B cell (primary cell): ENCODE measurements at places on chromosomes 13 and 19.
A peak's percentile ranks its signal among the peaks of the same experiment; 100 is the strongest.

- H3K27ac ChIP-seq: no peak overlapping the region
- no peaks in the 10 kb centered on the region for H3K27me3 ChIP-seq
- peaks cover 7% of the 10 kb centered on the region for H3K36me3 ChIP-seq
- DNase-seq: no peak
- H3K4me1 ChIP-seq: peaks cover 7% of the 10 kb centered on the region
- no peak overlapping the region for H3K4me3 ChIP-seq
These were observed 27.9 kb upstream of the EEF1AKMT1 start for GRCh38 chr13:20801707-20802106.

GRCh38 chr19:58385313-58385890 lies 1.7 kb upstream of the RPS5 start:
- peaks cover 39% of the 10 kb centered on the region for H3K4me1 ChIP-seq
- DNase-seq: no peak
- no peaks in the 10 kb centered on the region for H3K27me3 ChIP-seq
- peak overlapping the region; percentile 94 for H3K27ac ChIP-seq

DNA sequence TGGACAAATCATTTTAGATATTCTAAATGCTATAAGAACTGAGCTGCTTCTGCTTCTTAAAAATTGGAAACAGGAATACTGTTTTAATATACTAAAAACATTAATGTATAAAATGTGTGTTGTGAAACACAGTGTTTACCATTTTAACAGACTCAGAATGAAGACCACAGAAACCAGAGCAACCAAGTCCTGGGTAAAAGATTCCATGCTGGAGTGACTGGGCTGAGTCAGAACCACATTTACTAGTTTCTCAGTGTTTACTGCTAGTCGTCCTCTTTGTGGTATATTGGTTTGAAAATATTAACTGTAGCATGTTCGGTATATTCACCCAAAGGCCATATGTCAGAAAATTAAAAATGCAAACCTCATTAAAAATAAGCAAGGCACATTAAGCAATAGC lies 31.9 kb downstream of the ANKRD10 start:
- H3K36me3 ChIP-seq: no peaks in the 10 kb centered on the region
- H3K27me3 ChIP-seq: no peaks in the 10 kb centered on the region
- no peaks in the 10 kb centered on the region for H3K4me1 ChIP-seq
- no peak overlapping the region for H3K4me3 ChIP-seq

DNA sequence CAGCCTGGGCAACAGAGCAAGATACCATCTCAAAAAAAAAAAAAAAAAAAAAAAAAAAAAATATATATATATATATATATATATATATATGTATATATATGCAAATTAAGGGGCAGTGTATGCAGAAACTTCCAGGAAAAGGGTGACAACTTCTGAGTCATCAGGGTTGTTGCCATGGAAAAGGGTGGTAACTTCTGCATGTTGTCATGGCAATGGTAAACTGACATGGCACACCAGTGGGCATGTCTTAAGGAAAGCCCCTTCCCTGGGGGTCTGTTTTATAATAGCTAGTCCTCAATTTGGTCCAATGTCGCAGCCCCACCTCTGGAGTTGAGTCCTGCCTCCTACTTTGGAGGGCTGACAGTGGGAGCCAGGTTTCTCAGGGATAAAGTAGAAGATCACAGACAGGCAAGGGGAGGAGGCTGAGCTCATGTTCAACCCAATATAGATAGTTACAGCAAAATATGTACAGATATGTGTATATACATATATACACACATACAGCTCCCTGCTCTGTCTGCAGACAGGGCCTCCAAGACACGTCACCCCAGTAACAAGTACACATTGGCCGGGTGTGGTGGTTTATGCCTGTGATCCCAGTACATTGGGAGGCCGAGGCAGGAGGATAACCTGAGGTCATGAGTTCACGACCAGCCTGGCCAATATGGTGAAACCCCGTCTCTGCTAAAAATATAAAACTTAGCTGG lies 7.2 kb upstream of the FCHO1 start:
- peaks cover 51% of the 10 kb centered on the region for H3K4me1 ChIP-seq
- no peak overlapping the region for H3K27ac ChIP-seq
- no peaks in the 10 kb centered on the region for H3K36me3 ChIP-seq
- DNase-seq: peak; percentile 48

- peak overlapping the region; percentile 25 for H3K4me3 ChIP-seq
- peaks cover 14% of the 10 kb centered on the region for H3K27me3 ChIP-seq
- DNase-seq: peak; percentile 55
- peaks cover 6% of the 10 kb centered on the region for H3K4me1 ChIP-seq
These were observed 14.5 kb downstream of the PPFIA3 start for GRCh38 chr19:49133621-49134454.

DNA sequence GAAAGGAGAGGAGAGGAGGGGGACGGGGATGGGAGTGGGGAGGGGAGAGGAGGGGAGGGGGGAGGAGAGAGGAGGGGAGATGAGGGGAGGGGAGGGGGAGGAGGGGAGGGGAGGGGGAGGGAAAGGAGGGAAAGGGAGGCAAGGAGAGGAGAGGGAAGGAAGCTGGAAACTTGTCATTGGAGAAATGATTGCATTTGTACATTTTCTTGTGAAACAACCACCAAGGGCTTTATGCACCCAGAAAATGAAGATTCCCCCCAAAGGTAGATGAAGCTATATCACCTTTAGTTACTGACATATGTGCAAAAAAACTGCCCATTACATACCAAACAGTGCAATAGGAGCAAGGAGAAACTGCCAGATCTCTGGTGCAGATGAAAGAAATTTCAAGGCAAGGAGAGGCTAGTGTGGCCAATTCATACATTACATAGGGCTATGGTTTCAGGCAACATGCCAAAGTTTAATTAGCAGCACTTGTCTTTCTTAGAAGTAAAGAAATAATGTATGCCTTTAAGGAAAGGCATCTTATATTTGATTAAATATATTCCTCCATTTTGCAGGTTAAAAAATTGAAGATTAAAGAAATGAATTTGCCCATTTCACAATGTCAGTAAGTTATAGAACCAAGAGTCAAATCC lies 49.5 kb upstream of the STK24 start:
- H3K27ac ChIP-seq: no peak overlapping the region
- H3K36me3 ChIP-seq: no peaks in the 10 kb centered on the region
- H3K4me3 ChIP-seq: no peak overlapping the region
- no peaks in the 10 kb centered on the region for H3K4me1 ChIP-seq
- no peak for DNase-seq
- no peaks in the 10 kb centered on the region for H3K27me3 ChIP-seq

DNA sequence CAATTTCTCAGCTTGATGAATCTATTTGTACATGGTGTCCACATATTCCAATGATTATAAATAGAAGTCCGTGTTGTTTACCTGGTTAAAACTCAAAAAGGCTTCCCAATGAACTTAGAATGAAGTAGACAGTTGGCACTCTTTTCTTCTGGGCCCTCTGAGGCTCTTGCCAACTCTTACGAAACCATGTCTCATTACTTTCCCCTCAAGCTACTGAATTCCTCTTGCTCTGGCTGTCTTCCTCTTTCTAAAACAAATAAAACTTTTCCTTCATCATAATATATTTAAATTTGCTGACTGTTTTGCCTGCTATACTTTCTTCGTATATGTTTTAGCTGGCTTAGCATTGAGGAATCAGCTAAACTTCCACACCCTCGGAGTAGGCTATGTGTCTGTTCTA lies 139.7 kb downstream of the SLITRK6 start:
- no peak overlapping the region for H3K4me3 ChIP-seq
- H3K36me3 ChIP-seq: no peaks in the 10 kb centered on the region
- H3K27ac ChIP-seq: no peak overlapping the region
- no peaks in the 10 kb centered on the region for H3K27me3 ChIP-seq
- no peak for DNase-seq

- no peaks in the 10 kb centered on the region for H3K36me3 ChIP-seq
- H3K27me3 ChIP-seq: no peaks in the 10 kb centered on the region
- DNase-seq: no peak
- peaks cover 35% of the 10 kb centered on the region for H3K4me1 ChIP-seq
These were observed 2.7 kb downstream of the PROSER1 start for GRCh38 chr13:39035204-39035603.

DNA sequence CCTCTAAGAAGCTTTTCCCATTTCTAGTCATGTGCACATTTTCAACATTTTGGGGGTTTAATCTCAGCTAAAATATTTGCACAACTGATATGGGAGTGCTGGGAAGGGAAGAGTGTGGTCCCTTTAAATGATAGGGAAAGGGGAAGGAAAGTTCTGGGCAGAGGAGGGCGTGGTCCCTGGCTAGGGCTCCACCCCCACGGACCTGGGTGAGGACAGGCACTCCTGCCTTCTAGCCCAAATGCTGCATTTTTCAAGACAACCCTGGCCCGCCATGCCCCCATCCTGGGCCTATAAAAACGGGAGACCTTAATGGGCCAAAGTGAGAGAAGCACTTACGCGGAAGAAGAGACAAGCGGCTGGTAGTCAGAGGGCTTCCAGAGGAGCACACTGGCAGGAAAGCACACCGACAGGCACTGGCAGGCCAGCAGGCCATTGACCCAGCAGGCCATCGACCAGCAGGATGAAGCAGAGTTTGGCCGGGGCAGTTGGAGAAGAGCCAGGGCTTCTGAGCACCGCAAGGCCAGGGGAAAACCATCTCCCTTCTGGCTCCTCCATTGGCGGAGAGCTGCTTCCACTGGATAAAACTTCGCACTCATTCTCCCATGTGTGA lies 266.7 kb downstream of the SPRY2 start:
- H3K27me3 ChIP-seq: no peaks in the 10 kb centered on the region
- DNase-seq: no peak
- H3K4me3 ChIP-seq: no peak overlapping the region
- H3K36me3 ChIP-seq: no peaks in the 10 kb centered on the region
- H3K4me1 ChIP-seq: no peaks in the 10 kb centered on the region
- no peak overlapping the region for H3K27ac ChIP-seq

- H3K36me3 ChIP-seq: no peaks in the 10 kb centered on the region
- no peak overlapping the region for H3K27ac ChIP-seq
- H3K4me3 ChIP-seq: no peak overlapping the region
- peaks cover 8% of the 10 kb centered on the region for H3K4me1 ChIP-seq
These were observed 7.4 kb downstream of the PTOV1 start for GRCh38 chr19:49858088-49858985.

GRCh38 chr13:98538876-98539275 lies 38.0 kb downstream of the STK24 start:
- no peak overlapping the region for H3K4me3 ChIP-seq
- H3K36me3 ChIP-seq: peaks cover 28% of the 10 kb centered on the region
- H3K4me1 ChIP-seq: peaks cover 51% of the 10 kb centered on the region

DNA sequence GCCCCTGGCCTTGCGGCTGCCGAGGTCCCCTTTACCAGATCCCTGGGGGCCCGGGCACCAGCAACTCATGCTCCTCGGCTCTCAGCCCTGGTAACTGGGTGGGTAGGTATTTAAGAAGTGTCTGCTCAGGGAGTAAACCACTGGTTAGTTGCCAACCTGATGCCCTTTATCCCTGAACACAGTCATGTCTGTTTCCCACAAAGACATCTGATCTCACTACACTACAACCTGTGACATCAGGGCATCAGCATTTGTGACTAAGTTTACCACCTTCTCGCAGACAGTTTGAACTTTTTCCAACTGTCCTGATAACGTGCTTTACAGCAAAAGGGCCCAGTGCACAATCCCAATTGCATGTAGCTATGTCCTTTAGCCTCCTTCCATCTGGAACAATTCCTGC lies 22.0 kb downstream of the GGACT start:
- no peak overlapping the region for H3K4me3 ChIP-seq
- DNase-seq: no peak
- H3K36me3 ChIP-seq: no peaks in the 10 kb centered on the region

GRCh38 chr13:40181203-40181845 lies 485.1 kb downstream of the FOXO1 start:
- peaks cover 18% of the 10 kb centered on the region for H3K4me1 ChIP-seq
- H3K27ac ChIP-seq: no peak overlapping the region
- H3K27me3 ChIP-seq: no peaks in the 10 kb centered on the region
- no peak for DNase-seq
- H3K4me3 ChIP-seq: no peak overlapping the region

GRCh38 chr19:1104311-1105007 lies 665 bp downstream of the GPX4 start:
- peaks cover 26% of the 10 kb centered on the region for H3K4me1 ChIP-seq
- peak overlapping the region; percentile 88 for H3K27ac ChIP-seq
- H3K27me3 ChIP-seq: no peaks in the 10 kb centered on the region
- H3K36me3 ChIP-seq: peaks cover 19% of the 10 kb centered on the region

DNA sequence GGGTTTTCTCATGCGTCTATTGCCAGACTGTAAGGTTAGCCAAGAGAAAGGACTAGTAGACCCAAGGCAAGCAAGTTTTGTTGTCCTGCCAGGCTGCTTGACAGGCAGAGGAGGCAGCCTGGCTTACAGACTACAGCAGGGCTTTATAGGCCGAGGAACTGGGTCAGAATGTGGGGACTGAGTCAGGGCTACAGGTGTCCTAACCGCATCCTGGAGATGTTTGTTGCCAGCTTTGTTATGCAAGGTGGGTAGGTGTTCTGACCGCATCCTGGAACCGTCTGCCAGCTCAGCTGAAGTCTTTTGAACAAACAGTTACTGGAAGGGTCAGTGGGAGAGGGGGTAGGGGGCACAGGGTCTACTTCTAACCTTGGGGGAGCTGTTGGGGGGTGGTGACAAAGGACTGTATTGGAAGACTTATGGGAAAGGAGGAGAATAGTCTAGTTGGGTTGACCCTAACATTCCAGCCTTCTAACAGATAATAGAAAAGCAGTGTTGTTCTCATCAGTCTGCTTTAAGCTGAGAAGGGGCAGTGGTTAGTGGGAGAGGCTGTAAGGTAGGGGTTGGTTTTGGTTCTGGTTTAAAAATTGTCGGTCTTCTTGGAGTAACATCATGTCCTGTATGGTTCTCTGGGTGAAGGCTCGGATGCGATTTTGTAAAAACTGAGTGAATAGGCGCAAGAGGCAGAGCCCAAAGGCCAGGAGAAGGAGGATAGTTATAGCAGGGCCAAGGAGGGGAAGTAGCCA lies 913.8 kb upstream of the SLITRK5 start:
- no peak overlapping the region for H3K27ac ChIP-seq
- H3K4me1 ChIP-seq: no peaks in the 10 kb centered on the region
- no peak for DNase-seq
- H3K4me3 ChIP-seq: no peak overlapping the region
- H3K36me3 ChIP-seq: no peaks in the 10 kb centered on the region
- no peaks in the 10 kb centered on the region for H3K27me3 ChIP-seq

DNA sequence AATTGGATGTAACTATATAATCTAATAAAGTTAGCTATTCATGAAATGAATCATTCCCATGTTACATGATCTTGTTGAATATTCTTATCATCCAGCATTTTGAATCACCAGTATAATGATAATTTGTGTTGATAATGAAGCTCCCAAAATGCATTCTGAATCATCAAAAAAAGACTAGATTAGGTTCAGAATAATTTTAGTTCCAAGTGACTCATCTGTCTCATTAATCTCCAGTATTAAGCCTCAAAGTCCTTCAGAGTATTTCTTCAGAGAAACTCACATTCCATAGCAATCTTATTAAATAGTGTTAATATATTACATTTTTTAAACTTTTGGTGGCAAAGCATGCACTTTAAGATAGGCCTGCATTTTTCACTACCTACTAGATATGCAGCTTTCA lies 207.5 kb downstream of the SLITRK5 start:
- no peak for DNase-seq
- no peaks in the 10 kb centered on the region for H3K36me3 ChIP-seq
- H3K27ac ChIP-seq: no peak overlapping the region
- no peaks in the 10 kb centered on the region for H3K4me1 ChIP-seq
- no peak overlapping the region for H3K4me3 ChIP-seq
- no peaks in the 10 kb centered on the region for H3K27me3 ChIP-seq
